ENCODE measurements at places on chromosomes 1 and 21. TPM values are rescaled to one million over a fixed set of nuclear protein-coding genes. Genes with fewer than 3 reads are reported as not detected.
A peak's percentile ranks its signal among the peaks of the same experiment; 100 is the strongest.

DNA sequence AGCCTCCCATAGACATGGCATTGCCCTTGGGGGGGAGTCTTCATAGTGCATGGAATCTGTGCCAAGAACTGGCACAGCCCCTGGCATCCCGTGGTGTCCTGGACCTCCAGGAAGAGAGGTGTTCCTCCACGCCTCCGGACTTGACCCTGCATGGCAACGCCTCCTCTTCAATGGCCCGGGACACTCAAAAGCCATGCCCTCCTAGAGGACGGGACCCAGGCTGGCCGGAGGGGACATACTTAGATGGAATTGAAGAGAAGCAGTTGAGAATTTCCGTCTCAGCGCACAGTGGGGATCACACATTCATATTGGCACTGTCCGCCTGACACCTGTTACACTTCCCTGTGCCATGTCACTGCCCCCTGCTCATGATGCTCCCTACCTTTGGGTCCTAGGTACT lies 38.4 kb upstream of the TENT5C start:
- DNase-seq, result no peak
- H3K4me1 ChIP-seq, result no peaks in the 10 kb centered on the region
- H3K4me3 ChIP-seq, result no peak overlapping the region
- no peaks in the 10 kb centered on the region for H3K36me3 ChIP-seq
- H3K27ac ChIP-seq, result no peak overlapping the region

DNA sequence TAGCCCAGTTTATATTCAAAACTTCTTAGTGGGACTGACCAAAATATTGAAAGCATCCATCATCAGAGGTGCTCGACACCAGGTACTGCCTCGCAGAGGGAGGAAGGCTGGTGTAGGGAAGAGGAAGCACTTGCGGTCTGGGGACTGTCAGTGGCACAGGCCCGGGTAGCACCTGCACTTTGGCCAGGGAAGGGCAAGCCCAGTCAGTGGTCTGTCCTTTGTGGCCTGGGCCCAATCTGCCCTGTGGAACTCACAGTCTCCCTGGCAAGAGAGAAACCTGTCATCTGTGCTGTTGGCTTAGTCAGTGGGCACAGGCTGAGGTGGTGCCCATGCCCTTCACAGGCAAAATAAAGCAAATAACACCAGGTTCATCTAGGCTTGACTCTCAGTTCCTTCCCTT lies 77.4 kb downstream of the SYT6 start:
- H3K4me1 ChIP-seq, result peaks cover 12% of the 10 kb centered on the region
- H3K27me3 ChIP-seq, result no peaks in the 10 kb centered on the region
- DNase-seq, result no peak
- no peaks in the 10 kb centered on the region for H3K36me3 ChIP-seq
- no peak overlapping the region for H3K4me3 ChIP-seq

GRCh38 chr1:53249706-53250105 lies 11.4 kb upstream of the MAGOH start:
- DNase-seq, result no peak
- no peaks in the 10 kb centered on the region for H3K27me3 ChIP-seq
- H3K27ac ChIP-seq, result no peak overlapping the region
- H3K36me3 ChIP-seq, result no peaks in the 10 kb centered on the region

- H3K4me1 ChIP-seq, result peaks cover 4% of the 10 kb centered on the region
- no peaks in the 10 kb centered on the region for H3K36me3 ChIP-seq
- DNase-seq, result no peak
- no peaks in the 10 kb centered on the region for H3K27me3 ChIP-seq
- no peak overlapping the region for H3K27ac ChIP-seq
Measured at GRCh38 chr1:117757668-117758067, 151.8 kb downstream of the TENT5C start.

The PLA2G2A gene
- 23.5 TPM for total RNA-seq

- peaks cover 27% of the 10 kb centered on the region for H3K27me3 ChIP-seq
- DNase-seq, result no peak
- no peaks in the 10 kb centered on the region for H3K36me3 ChIP-seq
- no peaks in the 10 kb centered on the region for H3K4me1 ChIP-seq
- H3K4me3 ChIP-seq, result no peak overlapping the region
- H3K27ac ChIP-seq, result no peak overlapping the region
Measured at GRCh38 chr1:18288722-18289121, 181.1 kb downstream of the IGSF21 start.

The ST6GALNAC5 gene
- not detected for total RNA-seq

GRCh38 chr1:174218983-174219382 lies 59.7 kb downstream of the RABGAP1L start:
- H3K36me3 ChIP-seq, result peaks cover 15% of the 10 kb centered on the region
- no peaks in the 10 kb centered on the region for H3K27me3 ChIP-seq
- H3K4me3 ChIP-seq, result no peak overlapping the region
- H3K4me1 ChIP-seq, result peaks cover 11% of the 10 kb centered on the region
- H3K27ac ChIP-seq, result no peak overlapping the region
- no peak for DNase-seq

GRCh38 chr1:109623601-109624161 lies 4.0 kb downstream of the AMPD2 start:
- no peak overlapping the region for H3K27ac ChIP-seq
- DNase-seq, result peak; percentile 49
- H3K27me3 ChIP-seq, result peaks cover 4% of the 10 kb centered on the region
- no peaks in the 10 kb centered on the region for H3K36me3 ChIP-seq
- H3K4me3 ChIP-seq, result peak overlapping the region; percentile 18

The C8A gene
- not detected for total RNA-seq

GRCh38 chr1:64487061-64487460 lies 17.1 kb downstream of the CACHD1 start:
- no peaks in the 10 kb centered on the region for H3K27me3 ChIP-seq
- H3K27ac ChIP-seq, result no peak overlapping the region
- H3K36me3 ChIP-seq, result no peaks in the 10 kb centered on the region
- no peak for DNase-seq
- H3K4me3 ChIP-seq, result no peak overlapping the region
- peaks cover 8% of the 10 kb centered on the region for H3K4me1 ChIP-seq

GRCh38 chr1:235866205-235866912 lies at the start of gene LYST:
Gene LYST (minus strand): TSS chr1:235866906. CDS start chr1:235830417, 36,489 bp downstream.
- H3K27me3 ChIP-seq, result no peaks in the 10 kb centered on the region
- H3K4me1 ChIP-seq, result peaks cover 17% of the 10 kb centered on the region
- H3K27ac ChIP-seq, result peak within 1 kb of the TSS; percentile 93
- DNase-seq, result peak; percentile 66
- peak within 1 kb of the TSS; percentile 97 for H3K4me3 ChIP-seq

DNA sequence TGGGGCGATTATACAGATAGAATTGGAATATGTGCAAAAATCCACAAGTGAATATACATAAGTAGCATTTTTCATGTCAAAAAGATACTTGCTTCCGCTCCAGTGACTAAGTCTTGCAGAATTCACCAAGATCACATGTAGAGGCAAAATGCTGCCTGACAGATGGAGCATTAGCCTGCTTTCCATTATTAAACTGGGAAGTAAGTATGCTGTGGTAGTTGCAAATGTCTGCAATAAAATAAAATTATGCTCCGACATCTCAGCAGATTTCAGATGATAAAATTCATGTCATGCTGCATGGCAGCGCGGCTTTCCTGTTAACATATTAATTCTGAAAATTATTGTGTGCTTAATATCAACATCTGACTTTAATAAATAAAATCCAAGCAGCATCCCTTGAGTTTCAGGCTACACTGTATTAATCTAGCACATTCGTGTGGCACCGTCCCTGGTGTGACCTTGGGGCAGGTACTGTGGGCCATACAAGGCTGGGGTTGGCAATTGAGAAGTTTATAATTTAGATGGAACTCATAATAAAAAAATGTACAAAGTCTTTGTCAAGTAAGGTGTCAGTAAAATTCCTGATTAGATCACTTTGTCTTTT lies 366.4 kb upstream of the ZP4 start:
- no peak overlapping the region for H3K4me3 ChIP-seq
- no peak for DNase-seq
- H3K27me3 ChIP-seq, result no peaks in the 10 kb centered on the region
- no peaks in the 10 kb centered on the region for H3K4me1 ChIP-seq
- H3K36me3 ChIP-seq, result no peaks in the 10 kb centered on the region

The IFNAR1 gene
- 16.1 TPM for total RNA-seq

The GBP5 gene
- 0.40 TPM for total RNA-seq

The MNDA gene
- total RNA-seq, result 1.8 TPM

- no peak for DNase-seq
- H3K4me1 ChIP-seq, result no peaks in the 10 kb centered on the region
- H3K27me3 ChIP-seq, result no peaks in the 10 kb centered on the region
- H3K27ac ChIP-seq, result no peak overlapping the region
- H3K36me3 ChIP-seq, result no peaks in the 10 kb centered on the region
Measured at GRCh38 chr1:219697682-219698081, 84.8 kb upstream of the ZC3H11B start.

The KIF2C gene
- total RNA-seq, result 0.97 TPM

- no peaks in the 10 kb centered on the region for H3K4me1 ChIP-seq
- H3K27ac ChIP-seq, result no peak overlapping the region
- H3K4me3 ChIP-seq, result no peak overlapping the region
- peaks cover 4% of the 10 kb centered on the region for H3K36me3 ChIP-seq
- no peaks in the 10 kb centered on the region for H3K27me3 ChIP-seq
- no peak for DNase-seq
Measured at GRCh38 chr1:116531917-116532316, 38.9 kb downstream of the CD58 start.

- no peaks in the 10 kb centered on the region for H3K27me3 ChIP-seq
- no peaks in the 10 kb centered on the region for H3K4me1 ChIP-seq
- H3K27ac ChIP-seq, result no peak overlapping the region
- H3K4me3 ChIP-seq, result no peak overlapping the region
- no peaks in the 10 kb centered on the region for H3K36me3 ChIP-seq
Measured at GRCh38 chr1:158976219-158976618, 33.5 kb upstream of the IFI16 start.

GRCh38 chr1:8598783-8599182 lies 218.7 kb downstream of the RERE start:
- peaks cover 36% of the 10 kb centered on the region for H3K4me1 ChIP-seq
- H3K36me3 ChIP-seq, result no peaks in the 10 kb centered on the region
- peak overlapping the region; percentile 50 for H3K27ac ChIP-seq

GRCh38 chr21:26501495-26502021 lies 71.5 kb downstream of the CYYR1 start:
- H3K4me1 ChIP-seq, result no peaks in the 10 kb centered on the region
- no peaks in the 10 kb centered on the region for H3K27me3 ChIP-seq
- no peak for DNase-seq
- H3K27ac ChIP-seq, result no peak overlapping the region
- H3K36me3 ChIP-seq, result no peaks in the 10 kb centered on the region

The TMEM54 gene
- 7.0 TPM for total RNA-seq

The OVAAL gene
- not detected for total RNA-seq

GRCh38 chr1:23554127-23554480 lies 5.2 kb downstream of the ID3 start:
- no peaks in the 10 kb centered on the region for H3K36me3 ChIP-seq
- peaks cover 20% of the 10 kb centered on the region for H3K4me1 ChIP-seq
- no peaks in the 10 kb centered on the region for H3K27me3 ChIP-seq
- DNase-seq, result no peak
- H3K4me3 ChIP-seq, result peak overlapping the region; percentile 74

The GPR161 gene
- 1.5 TPM for total RNA-seq

GRCh38 chr1:73556270-73556669 lies 641.7 kb downstream of the LRRIQ3 start:
- no peak overlapping the region for H3K27ac ChIP-seq
- no peak for DNase-seq
- no peaks in the 10 kb centered on the region for H3K27me3 ChIP-seq
- no peaks in the 10 kb centered on the region for H3K36me3 ChIP-seq
- H3K4me1 ChIP-seq, result no peaks in the 10 kb centered on the region

- peaks cover 20% of the 10 kb centered on the region for H3K4me1 ChIP-seq
- no peak overlapping the region for H3K27ac ChIP-seq
- DNase-seq, result no peak
- H3K4me3 ChIP-seq, result no peak overlapping the region
- H3K36me3 ChIP-seq, result no peaks in the 10 kb centered on the region
- H3K27me3 ChIP-seq, result no peaks in the 10 kb centered on the region
Measured at GRCh38 chr1:182611326-182611725, 7.1 kb upstream of the RGS16 start.

- no peak overlapping the region for H3K4me3 ChIP-seq
- H3K36me3 ChIP-seq, result no peaks in the 10 kb centered on the region
- H3K27me3 ChIP-seq, result no peaks in the 10 kb centered on the region
- no peaks in the 10 kb centered on the region for H3K4me1 ChIP-seq
- no peak overlapping the region for H3K27ac ChIP-seq
Measured at GRCh38 chr1:213669964-213670691, 317.6 kb upstream of the PROX1 start.

GRCh38 chr1:63662841-63663240 lies 69.6 kb downstream of the PGM1 start:
- peak overlapping the region; percentile 58 for H3K27ac ChIP-seq
- no peak overlapping the region for H3K4me3 ChIP-seq
- DNase-seq, result no peak
- H3K27me3 ChIP-seq, result no peaks in the 10 kb centered on the region
